ENCODE measurements at places on chromosomes 1 and 21.

DNA sequence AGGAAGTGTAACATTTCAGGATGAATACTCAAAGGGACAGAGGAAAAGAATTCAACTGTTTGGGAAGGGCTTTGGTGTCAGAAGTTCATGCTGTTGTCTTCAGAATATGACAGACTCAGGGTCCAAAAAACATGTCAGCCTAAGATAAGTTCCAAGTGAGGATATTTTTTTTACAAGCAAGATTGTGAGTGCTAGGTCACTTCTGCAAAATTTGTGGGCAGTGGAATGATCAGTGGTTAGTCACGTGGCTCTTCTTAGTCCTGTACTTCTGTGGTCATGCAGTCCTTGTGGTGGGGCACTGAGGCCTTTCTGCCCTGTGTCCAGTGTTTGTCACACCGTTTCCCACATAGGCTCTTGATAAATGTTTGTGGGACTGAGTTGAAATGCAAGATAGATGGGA, 5.2 kb downstream of the RGL1 start:
- no peak for DNase-seq

- no peak for DNase-seq
Observed at GRCh38 chr1:191882870-191883269, 275.4 kb upstream of the RGS18 start.

DNA sequence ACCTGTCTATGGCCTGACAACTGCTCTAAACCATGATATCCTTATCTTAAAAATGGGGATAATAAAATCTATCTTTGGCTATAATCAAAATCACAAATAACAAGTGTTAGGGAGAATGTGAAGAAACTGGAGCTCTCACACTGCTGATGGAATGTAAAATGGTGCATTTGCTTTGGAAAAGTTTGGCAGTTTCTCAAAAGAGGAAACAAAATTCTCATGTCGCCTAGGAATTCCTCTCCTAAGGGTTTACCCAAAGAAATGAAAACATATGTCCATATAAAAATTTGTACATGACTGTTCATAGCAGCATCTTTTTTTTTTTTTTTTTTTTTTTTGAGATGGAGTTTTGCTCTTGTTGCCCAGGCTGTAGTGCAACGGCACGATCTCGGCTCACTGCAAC, 64.3 kb downstream of the ZNF281 start:
- DNase-seq: no peak

- no peak for DNase-seq
Observed at GRCh38 chr1:208433086-208433485, 188.9 kb upstream of the PLXNA2 start.

DNA sequence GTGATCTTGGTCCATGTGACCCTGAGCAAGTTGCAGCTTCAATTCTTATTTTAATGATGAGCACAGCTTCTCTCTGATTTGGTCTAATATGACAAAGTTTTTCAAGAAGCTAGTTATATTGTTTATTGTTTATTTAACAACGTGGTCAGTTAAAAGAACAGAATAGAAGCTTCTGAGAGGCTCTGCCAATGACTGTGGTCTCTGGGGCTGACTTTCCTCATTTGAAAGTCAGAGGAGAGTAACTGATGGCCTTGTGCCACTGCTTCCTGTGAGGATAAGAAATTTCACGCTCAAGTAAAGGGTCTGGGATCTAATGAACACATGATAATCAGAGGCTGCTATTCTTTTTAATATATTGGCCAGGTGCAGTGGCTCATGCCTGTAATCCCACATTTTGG, 7.3 kb downstream of the HHIPL2 start:
- DNase-seq: no peak

DNA sequence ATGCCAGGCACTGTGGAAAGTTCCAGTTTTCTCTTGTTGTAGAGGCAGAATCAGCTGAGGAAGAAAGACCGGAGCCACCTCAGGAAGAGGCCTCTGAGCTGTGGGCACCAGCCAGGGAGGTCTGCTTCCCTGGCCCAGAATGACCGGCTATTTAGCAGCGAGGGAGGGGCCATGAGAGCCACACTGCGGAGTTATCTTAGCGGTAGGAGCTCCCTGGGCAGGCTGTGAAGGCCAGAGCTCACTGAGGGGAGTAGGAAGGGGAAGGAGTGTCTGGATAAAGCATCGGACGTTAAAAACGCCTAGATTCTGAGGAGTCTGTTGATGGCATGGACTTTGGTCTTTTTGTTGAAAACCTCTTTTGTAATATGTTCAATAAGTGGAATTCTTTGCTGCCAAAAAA, 36.5 kb downstream of the TSEN15 start:
- DNase-seq: no peak

GRCh38 chr1:206497774-206498173, 9.6 kb upstream of the RASSF5 start:
- no peak for DNase-seq

- DNase-seq: no peak
Observed at GRCh38 chr21:42859891-42860230, 19.5 kb downstream of the WDR4 start.

GRCh38 chr1:113980110-113980509, 836 bp downstream of the OLFML3 start:
- no peak for DNase-seq

DNA sequence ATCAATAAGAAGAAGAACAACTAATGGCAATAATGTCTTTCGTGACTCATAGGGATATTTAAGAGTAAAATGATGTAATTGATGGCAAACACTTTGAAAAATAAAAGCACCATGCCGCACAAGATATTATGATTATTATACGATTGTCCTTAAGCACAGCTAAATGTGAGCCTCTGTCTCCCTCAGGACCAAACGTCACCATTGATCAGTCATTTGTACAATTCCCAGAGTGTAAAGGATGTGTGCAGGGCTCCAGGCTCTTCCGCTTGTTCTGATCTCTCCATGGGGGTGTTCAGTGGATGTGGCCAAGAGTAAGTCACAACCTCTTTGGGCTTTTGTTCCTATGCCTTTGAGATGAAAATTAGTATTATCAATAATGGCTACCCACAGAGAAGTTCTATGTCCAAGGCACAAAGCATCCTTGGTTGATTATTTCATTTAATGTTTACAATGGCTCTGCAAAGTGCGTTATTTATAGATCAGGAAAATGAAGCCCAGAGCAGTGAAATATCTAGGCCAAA, 17.7 kb upstream of the C1orf87 start:
- DNase-seq: no peak

DNA sequence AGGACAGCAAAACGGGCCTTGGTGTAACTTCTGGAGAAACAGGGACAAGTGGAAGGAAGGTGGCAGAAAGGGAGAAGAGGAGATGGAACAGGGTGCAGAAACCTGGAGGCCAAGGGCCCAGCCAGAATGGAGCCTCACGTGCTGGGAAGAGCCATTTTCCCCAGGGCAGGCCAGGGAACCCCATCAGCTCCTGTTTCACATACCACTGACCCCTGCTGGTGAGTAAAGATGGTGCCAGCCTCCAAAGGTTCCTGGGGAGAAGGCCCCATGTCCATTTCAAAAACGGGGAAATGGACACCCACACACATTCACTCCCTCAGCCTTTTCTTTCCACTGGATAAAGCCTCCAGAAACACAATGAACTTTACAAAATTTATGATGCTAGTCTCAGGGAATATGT, 57.6 kb upstream of the JUN start:
- no peak for DNase-seq

DNA sequence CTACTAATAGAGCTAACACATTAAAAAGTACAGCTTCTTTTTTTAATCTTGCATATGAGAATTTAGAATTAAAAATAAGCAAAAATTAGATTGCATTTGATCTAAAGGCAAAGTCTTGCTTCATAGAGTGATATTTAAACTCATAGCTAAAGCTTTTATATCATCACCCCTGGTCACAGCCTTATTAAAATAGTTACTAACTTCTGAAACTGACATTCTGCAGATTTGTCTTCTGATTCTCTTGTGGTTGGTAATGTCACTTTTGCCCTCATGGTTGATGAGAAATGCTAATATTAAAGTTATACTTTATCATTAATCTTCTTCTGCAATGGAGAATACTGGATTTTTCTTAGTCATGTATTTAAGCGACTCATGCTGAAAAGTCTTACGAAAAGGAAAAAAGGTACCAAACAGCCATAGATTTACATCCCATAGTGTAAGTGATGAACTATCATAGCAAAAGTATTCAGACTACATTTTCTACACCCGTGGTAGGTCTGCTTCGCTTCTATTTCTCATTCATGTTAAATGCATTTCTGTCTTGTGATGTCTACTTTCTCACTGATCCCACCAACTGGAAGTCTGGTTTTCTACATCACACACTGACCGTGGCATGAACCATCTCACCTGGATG, 330.5 kb upstream of the B3GALT2 start:
- no peak for DNase-seq

- no peak for DNase-seq
Observed at GRCh38 chr21:28712411-28712810, 280.3 kb downstream of the LTN1 start.

DNA sequence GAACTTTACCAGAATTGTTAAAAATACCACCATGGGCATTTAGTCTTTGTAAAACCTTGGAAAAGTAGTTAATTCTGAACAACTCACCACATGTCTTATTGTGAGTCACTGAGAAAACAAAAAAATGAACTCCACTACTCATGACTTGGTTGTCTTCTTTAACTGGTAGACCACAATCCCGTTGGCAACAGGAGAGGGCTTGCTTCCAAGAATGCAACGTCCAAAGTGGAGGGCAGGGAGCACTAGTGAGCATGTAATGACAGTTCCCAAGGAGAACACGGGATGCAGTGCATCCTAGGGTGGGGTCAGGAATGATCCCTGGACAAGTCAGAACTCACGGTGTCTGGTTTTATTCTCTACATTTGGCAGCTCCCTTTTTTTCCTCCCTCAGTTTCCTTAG, 15.2 kb upstream of the HMCN1 start:
- DNase-seq: no peak

GRCh38 chr1:212196355-212196754, 88.9 kb upstream of the PPP2R5A start:
- DNase-seq: no peak

- DNase-seq: no peak
Observed at GRCh38 chr1:19096036-19096833, 113.8 kb downstream of the UBR4 start.

DNA sequence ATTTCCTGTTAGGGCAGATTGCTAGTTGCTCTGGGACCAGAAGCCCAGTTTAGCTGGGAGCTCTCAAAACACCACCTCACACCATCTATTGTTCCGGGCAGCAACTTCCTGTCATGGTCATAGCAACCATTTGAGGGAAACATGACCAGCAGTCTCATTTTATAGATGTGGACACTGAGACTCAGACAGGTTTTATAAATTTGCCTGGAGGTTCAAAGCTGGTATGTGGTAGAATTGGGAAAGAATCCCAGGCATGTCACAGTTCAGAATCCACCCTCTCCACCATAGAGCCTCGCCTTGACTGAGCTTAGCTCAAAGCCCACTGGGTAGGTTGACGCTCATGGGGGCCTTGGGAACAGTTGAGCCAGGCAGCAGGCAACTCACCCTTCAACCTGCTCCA, 14.0 kb upstream of the TRIM67 start:
- DNase-seq: no peak

DNA sequence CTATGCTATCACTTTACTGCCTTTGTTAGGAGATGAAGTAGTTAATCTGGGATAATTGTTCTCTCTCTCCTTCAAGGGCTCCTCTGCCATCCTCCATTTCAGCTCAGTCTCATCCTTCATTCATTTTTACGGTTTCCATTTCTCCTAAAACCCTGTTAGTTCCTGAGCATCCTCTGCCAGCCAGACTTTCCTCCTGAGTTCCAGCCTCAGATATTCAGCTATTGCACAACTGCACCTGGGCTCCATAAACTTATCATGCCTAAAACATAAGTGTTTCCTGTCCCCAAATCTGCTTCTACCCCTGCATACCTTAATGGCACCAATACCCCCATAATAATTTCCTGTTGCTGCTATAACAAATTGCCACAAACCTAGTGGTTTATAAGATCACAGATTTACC, 39.6 kb upstream of the SOX13 start:
- DNase-seq: no peak

GRCh38 chr1:41662061-41662764, 177.7 kb upstream of the EDN2 start:
- peak; percentile 68 for DNase-seq

DNA sequence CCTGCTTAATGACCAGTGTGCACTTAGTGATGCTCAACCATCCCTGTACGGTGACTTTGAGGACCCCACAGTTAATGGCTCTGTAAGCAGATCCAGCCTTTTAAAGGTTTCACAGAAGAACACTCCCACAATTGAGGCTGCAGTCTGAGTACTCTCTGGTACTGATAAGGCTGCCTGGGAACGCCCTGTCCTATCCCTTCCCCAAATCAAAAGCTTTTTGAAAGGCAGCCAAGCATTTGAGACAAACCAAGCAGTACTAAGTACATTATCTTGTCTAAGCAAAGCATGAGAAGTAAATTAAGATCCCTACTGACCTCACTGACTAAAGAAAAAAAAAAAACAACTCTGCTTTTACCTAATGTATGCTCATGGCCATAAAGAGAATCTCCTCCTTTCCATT, 60.7 kb downstream of the SH3GLB1 start:
- DNase-seq: no peak

- DNase-seq: no peak
Observed at GRCh38 chr1:112026501-112026900, 37.0 kb upstream of the KCND3 start.

DNA sequence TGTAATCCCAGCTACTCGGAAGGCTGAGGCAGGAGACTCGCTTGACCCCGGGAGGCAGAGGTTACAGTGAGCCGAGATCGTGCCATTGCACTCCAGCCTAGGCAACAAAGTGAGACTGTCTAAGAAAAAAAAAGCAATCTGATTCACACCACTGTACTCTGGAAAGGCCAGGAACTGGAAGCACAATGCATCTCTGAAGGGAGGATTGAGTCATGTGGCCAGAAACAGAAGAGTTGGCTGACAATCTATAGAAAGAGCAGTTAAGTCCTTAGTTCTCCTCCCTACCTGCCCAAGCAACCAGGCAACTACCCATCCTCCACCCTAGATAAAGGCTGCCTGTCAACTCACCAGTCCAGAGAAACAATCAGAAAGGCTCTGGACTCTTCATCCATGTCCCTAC, 45.9 kb downstream of the PIK3R3 start:
- DNase-seq: no peak

- DNase-seq: no peak
Observed at GRCh38 chr1:115807723-115808122, 33.2 kb downstream of the NHLH2 start.

DNA sequence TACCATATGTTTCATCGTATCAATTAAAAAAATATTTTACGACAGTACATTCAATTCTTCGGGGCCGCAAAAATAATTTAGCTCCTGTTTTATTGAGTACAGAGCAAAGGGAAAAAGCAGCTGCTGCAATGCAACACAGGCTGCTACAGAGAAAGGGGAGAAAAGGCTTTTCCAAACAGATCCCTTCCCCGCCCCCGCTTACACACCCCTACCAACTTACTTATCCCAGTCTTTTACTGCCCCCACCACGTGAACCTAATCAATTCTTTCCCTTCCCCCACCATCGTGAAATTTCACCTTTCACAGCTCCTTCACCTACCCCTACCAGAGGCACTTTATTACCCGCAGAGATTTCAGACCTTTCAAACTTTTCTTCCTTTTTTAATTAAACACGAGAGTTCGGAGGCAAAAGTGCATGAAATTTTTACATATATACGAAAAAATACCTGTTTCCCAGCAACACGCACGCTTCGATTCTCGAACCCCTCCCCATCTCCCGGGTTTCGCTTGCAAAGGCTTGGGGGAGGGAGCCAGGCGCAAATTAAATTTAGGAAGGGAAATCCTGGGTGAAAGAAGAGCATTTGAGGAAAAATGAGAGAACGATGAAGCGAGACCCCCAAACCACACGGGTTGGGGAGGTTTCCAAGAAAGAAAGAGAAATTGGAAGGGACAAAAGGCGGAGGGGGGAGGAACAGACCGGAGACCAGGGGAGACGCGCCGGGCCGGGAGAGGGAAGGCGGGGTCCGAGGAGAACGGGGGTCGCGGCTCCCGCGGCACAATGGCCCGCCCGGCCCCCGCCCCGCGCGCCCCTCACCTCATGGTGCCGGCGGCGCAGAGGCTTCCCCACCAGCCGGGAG, 823 bp downstream of the ENAH start:
- no peak for DNase-seq
